ENCODE measurements at places on chromosomes 3 and 15.
A peak's percentile ranks its signal among the peaks of the same experiment; 100 is the strongest.

GRCh38 chr15:85443046-85443445 lies 62.6 kb downstream of the AKAP13 start:
- no peaks in the 10 kb centered on the region for H3K27me3 ChIP-seq
- peaks cover 10% of the 10 kb centered on the region for H3K36me3 ChIP-seq

- no peak overlapping the region for H3K4me3 ChIP-seq
- DNase-seq = no peak
- no peak overlapping the region for H3K27ac ChIP-seq
- H3K36me3 ChIP-seq = no peaks in the 10 kb centered on the region
Measured at GRCh38 chr3:172475703-172476102, 27.4 kb upstream of the GHSR start.

GRCh38 chr3:27532426-27533260 lies 48.5 kb upstream of the SLC4A7 start:
- H3K36me3 ChIP-seq = no peaks in the 10 kb centered on the region
- no peak overlapping the region for H3K27ac ChIP-seq
- peaks cover 23% of the 10 kb centered on the region for H3K4me1 ChIP-seq
- no peaks in the 10 kb centered on the region for H3K27me3 ChIP-seq

- H3K36me3 ChIP-seq = peaks cover 87% of the 10 kb centered on the region
- peak; percentile 44 for DNase-seq
- no peak overlapping the region for H3K27ac ChIP-seq
- no peaks in the 10 kb centered on the region for H3K27me3 ChIP-seq
- peak overlapping the region; percentile 20 for H3K4me3 ChIP-seq
Measured at GRCh38 chr15:25052191-25052999, 97.6 kb downstream of the SNRPN start.

DNA sequence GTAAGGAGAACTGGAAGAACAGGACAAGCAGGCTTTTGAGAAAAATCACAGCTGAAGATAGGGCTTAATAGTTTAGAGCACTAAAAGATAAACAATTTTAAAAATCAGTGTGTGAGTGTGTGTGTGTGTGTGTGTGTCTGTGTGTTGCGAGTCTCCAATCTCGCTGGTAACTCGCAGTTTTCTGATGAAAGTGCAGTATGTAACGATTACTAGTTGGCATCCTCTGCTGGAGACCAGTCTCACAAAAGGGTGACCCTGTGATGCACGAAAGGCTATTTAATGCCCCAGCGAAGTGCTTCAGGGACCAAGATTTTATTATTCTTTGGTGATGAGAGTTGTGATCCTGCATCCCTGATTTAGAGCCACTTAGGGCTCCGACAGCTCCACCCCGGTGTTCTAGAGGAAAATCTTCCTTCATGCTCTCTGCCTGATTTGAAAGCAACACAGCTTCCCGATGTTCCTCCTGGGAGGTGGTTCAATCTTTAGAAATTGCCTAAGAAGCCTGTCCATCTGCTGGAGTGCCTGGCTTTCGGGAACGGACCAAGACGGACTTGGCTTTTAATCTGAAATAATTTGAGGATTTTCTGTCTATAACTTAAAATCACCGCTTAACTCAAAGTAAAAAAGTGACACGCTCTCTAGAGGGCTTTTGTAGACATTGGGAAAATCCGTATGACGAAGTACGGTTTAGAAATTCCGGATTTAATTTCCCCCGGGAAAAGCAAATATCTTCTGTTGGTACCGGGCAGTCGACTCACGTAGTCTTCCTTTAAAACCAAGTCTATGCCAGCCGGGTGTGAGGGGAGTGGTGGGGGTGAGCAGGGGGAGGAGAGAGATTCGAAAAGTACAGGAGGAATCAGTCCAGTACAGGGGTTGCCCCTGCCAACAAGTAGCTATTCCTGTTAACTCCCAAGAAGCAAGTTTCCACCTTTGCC lies 1.1 kb upstream of the ALCAM start:
- DNase-seq = no peak
- H3K4me3 ChIP-seq = peak overlapping the region; percentile 98
- H3K27me3 ChIP-seq = peaks cover 11% of the 10 kb centered on the region
- H3K27ac ChIP-seq = peak overlapping the region; percentile 92
- H3K36me3 ChIP-seq = peaks cover 5% of the 10 kb centered on the region

- no peak overlapping the region for H3K4me3 ChIP-seq
- H3K27me3 ChIP-seq = peaks cover 48% of the 10 kb centered on the region
- no peak for DNase-seq
- no peaks in the 10 kb centered on the region for H3K36me3 ChIP-seq
- H3K27ac ChIP-seq = no peak overlapping the region
Measured at GRCh38 chr3:14630404-14631100, 21.0 kb upstream of the CCDC174 start.

GRCh38 chr3:183845090-183845489 lies 19.7 kb upstream of the MAP6D1 start:
- peak overlapping the region; percentile 62 for H3K4me3 ChIP-seq
- H3K4me1 ChIP-seq = peaks cover 5% of the 10 kb centered on the region
- H3K36me3 ChIP-seq = peaks cover 37% of the 10 kb centered on the region

DNA sequence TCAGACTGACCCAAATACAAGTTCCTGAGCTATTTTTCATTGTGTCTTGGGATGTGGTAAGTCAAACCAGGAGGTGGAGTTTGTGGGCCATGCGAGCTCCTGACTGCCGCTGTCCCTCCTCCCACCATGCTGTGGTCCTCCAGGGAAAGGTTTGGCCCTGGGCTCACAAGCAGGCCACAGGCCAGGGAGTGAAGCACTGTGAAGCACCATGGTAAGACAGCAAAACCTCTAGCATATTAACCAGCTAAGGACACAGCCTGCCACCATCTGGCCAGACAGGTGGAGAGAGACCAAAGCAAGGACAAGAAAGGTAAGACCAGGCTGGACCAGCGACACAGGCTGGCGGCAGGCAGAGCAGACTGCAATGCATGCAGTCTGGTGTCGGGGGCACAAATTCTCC lies 15.3 kb downstream of the RAB43 start:
- no peak overlapping the region for H3K4me3 ChIP-seq
- H3K27ac ChIP-seq = no peak overlapping the region
- peaks cover 10% of the 10 kb centered on the region for H3K4me1 ChIP-seq
- H3K36me3 ChIP-seq = peaks cover 7% of the 10 kb centered on the region

DNA sequence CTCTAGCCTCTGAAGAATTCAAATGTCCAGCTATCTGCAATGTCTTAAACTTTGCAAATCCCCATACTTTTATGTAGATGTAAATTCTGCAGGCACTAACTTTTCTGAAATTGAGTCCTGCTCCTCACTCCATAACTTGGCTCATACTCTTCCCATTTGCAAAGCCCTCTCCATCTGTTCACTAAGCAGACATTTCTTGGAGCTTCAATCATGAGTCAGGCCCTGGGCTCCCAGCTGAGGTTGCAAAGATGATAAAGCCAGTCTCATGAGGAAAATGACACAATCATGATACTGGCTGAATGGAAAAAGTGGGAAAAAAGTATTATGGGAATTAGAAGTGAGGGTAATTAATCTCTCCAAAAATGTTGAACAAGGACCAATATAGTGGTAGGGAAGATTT lies 507.6 kb downstream of the NR2F2 start:
- DNase-seq = no peak
- no peaks in the 10 kb centered on the region for H3K27me3 ChIP-seq
- H3K4me1 ChIP-seq = no peaks in the 10 kb centered on the region
- H3K4me3 ChIP-seq = no peak overlapping the region
- H3K27ac ChIP-seq = no peak overlapping the region
- no peaks in the 10 kb centered on the region for H3K36me3 ChIP-seq

- DNase-seq = no peak
- H3K4me1 ChIP-seq = peaks cover 4% of the 10 kb centered on the region
- no peak overlapping the region for H3K27ac ChIP-seq
- no peak overlapping the region for H3K4me3 ChIP-seq
- H3K27me3 ChIP-seq = no peaks in the 10 kb centered on the region
- no peaks in the 10 kb centered on the region for H3K36me3 ChIP-seq
Measured at GRCh38 chr15:28023933-28024888, 74.9 kb downstream of the OCA2 start.

DNA sequence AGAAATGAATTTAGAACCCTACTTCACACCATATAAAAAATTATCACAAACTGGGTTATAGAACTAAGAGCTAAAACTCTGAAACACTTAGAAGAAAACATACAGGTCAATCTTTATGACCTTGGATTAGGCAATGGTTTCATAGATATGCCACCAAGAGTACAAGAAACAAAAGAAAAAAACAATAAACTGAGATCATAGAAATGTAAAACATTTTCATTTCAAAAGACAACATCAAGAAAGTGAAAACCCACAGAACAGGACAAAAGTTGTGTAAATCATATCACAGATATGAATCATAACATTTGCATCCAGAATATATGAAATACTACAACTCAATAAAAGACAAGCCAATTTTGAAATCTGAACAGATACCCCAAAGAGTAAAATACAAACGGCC lies 72.4 kb downstream of the TBL1XR1 start:
- no peak overlapping the region for H3K27ac ChIP-seq
- H3K4me1 ChIP-seq = peaks cover 29% of the 10 kb centered on the region
- no peak for DNase-seq
- no peak overlapping the region for H3K4me3 ChIP-seq

DNA sequence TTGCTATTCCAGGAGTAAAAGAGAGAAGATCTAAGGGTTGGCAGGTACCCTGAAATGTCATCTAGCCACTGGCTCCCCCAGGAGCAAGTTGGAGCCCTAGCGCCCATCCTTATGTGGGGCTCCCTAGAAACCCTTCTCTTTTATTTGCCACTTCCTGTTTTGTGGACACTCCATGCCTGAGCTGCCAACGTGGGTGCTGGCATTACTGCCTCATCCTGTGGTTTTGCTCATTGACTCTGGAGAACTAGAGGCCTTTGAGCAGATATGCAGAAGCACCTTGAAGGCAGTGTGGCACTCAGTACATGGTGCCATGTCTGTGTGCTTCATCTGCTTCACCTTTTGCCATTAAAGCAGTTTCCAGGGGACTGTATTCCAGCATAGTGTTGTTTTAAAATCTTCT lies 8.1 kb downstream of the EDEM1 start:
- peaks cover 44% of the 10 kb centered on the region for H3K36me3 ChIP-seq
- no peak for DNase-seq
- peaks cover 37% of the 10 kb centered on the region for H3K4me1 ChIP-seq
- H3K27me3 ChIP-seq = no peaks in the 10 kb centered on the region
- no peak overlapping the region for H3K4me3 ChIP-seq
- peak overlapping the region; percentile 90 for H3K27ac ChIP-seq

DNA sequence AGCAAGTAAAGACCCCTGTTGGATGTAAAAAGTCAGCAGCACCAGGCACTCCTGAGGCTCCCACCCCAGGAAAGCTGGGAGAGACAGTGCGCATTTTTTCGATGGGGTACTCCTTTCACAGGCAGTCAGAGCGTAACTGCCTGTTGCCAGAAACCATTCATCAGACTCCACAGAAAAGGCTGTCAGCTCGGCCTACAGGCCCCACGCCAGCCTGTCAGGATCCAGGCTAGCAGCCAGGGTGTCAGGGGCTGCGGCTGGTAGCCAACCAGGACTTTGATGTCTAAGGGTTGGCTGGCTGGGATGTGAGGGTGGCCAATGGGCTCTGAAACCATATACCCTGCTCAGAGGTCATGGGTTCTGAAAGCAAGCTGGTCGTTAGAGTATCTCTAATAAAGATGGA lies 164.5 kb downstream of the WNT5A start:
- H3K27ac ChIP-seq = no peak overlapping the region
- peaks cover 9% of the 10 kb centered on the region for H3K27me3 ChIP-seq
- peaks cover 7% of the 10 kb centered on the region for H3K4me1 ChIP-seq
- DNase-seq = no peak
- H3K4me3 ChIP-seq = no peak overlapping the region

DNA sequence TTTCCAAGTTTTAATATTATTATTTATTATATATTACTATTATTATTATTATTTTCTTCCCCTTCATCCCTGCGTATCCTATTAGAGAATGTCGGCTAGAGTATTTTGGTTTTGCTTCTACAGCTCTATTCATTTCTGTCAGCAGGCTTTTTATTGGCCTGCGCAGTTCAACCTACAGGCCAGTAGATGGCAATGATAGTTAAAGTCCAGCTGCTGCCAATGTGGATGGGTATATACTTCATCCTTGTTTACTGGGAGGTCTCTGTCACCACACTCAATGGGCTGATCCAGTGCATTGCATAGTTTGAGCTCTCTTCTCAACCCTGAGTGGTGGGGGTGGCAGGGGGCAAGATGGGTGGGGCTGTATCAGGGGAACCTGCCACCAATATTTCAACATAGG lies 799.8 kb downstream of the NSUN3 start:
- DNase-seq = no peak
- no peak overlapping the region for H3K4me3 ChIP-seq
- peaks cover 4% of the 10 kb centered on the region for H3K36me3 ChIP-seq
- H3K4me1 ChIP-seq = no peaks in the 10 kb centered on the region
- H3K27me3 ChIP-seq = no peaks in the 10 kb centered on the region
- no peak overlapping the region for H3K27ac ChIP-seq

- H3K4me1 ChIP-seq = no peaks in the 10 kb centered on the region
- H3K4me3 ChIP-seq = no peak overlapping the region
- DNase-seq = no peak
- peaks cover 5% of the 10 kb centered on the region for H3K27me3 ChIP-seq
- H3K27ac ChIP-seq = no peak overlapping the region
Measured at GRCh38 chr3:108500728-108501127, 9.7 kb downstream of the MYH15 start.

DNA sequence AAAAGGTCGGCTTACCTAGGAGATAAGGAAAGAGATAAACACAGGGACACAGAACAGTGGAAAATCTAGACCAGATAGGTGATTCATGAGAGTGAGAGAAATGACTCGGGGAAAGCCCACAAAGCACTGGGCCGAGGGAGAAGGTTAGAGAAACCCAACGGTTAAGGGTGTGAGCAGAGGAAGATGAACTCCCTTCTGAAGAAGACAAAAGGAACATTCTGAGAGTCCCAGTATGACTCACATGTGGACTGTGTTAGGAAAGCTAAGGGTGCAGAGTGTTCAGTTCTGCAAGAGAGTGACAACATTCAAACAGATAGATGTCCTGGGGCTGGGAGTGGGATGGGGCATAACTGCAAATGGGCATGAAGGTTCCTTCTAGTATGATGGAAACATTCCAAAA lies 83.0 kb downstream of the CNTN3 start:
- H3K27me3 ChIP-seq = no peaks in the 10 kb centered on the region
- no peaks in the 10 kb centered on the region for H3K36me3 ChIP-seq
- H3K4me3 ChIP-seq = no peak overlapping the region
- no peak for DNase-seq
- H3K4me1 ChIP-seq = no peaks in the 10 kb centered on the region

GRCh38 chr3:155053756-155054155 lies 26.4 kb upstream of the MME start:
- H3K27me3 ChIP-seq = no peaks in the 10 kb centered on the region
- no peak for DNase-seq
- H3K4me3 ChIP-seq = no peak overlapping the region
- no peaks in the 10 kb centered on the region for H3K36me3 ChIP-seq
- H3K4me1 ChIP-seq = no peaks in the 10 kb centered on the region

GRCh38 chr3:59994732-59995304 lies 945.0 kb upstream of the CFAP20DC start:
- H3K4me1 ChIP-seq = peaks cover 22% of the 10 kb centered on the region
- H3K27ac ChIP-seq = no peak overlapping the region
- no peaks in the 10 kb centered on the region for H3K36me3 ChIP-seq
- no peak overlapping the region for H3K4me3 ChIP-seq
- DNase-seq = no peak
- peaks cover 18% of the 10 kb centered on the region for H3K27me3 ChIP-seq

- H3K36me3 ChIP-seq = peaks cover 5% of the 10 kb centered on the region
- peaks cover 24% of the 10 kb centered on the region for H3K4me1 ChIP-seq
- H3K4me3 ChIP-seq = peak overlapping the region; percentile 98
Measured at GRCh38 chr3:105367063-105367405, 325 bp downstream of the ALCAM start.

Data from type B pancreatic cell (in vitro differentiated cells).